ENCODE measurements at places on chromosomes 7 and 10.

- no peak for DNase-seq
These were observed 120.1 kb upstream of the NOBOX start for GRCh38 chr7:144523621-144524020.

GRCh38 chr10:129868449-129869035 is 95.5 kb downstream of the EBF3 start:
- DNase-seq: no peak

GRCh38 chr7:255038-255435 is 34.9 kb upstream of the FOXL3 start:
- no peak for DNase-seq

DNA sequence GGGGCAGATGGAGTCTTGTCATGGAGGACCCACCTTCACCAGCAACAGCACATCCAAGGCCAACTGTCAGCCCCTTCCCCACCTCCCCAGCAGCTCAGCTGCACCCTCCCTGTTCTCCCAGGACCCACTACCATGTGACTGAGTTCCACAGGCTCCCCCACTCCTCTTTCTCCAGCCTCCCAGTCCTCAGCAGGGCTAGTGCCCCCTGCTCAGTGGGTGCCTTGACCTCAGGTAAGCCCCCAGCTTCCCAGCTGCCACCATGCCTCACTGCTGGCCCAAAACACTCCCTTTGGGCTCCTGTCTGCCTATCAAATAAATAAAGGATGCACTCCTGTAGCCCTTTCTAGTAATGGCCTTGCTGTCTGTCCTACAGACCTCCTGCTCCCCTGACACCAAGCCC is 174.4 kb downstream of the SLIT1 start:
- DNase-seq: no peak

GRCh38 chr7:73991522-73992100 is 36.4 kb upstream of the ELN start:
- no peak for DNase-seq

All from NCI-H2107 (cell line).